Esophagus squamous epithelium (tissue), 5 donors: ENCODE measurements at places on chromosomes 2 and 18.

DNA sequence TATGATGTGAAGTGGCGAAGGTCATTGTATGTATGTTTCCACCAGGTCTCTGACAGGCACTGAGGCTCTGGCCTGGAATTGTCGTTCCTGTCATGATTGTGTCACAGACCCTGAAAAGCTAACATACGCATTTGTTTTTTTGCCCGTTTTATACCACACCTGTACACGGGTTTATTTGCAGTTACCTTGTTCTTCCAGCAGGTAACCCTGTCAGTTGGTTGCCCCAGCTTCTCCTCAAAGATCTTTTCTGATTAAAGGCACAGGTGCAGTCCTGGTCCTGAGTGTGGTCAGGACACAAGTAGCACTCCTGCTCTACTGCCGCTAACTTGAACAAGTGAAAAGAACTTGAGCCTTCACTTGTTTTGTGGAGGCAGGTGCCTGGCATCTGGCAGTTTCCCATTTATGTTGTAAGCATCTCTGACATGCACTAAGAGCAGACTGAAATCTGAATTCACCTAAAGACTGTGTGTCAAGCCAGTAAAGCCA is 19.9 kb downstream of the CD8A start:
- DNase-seq: no peak

DNA sequence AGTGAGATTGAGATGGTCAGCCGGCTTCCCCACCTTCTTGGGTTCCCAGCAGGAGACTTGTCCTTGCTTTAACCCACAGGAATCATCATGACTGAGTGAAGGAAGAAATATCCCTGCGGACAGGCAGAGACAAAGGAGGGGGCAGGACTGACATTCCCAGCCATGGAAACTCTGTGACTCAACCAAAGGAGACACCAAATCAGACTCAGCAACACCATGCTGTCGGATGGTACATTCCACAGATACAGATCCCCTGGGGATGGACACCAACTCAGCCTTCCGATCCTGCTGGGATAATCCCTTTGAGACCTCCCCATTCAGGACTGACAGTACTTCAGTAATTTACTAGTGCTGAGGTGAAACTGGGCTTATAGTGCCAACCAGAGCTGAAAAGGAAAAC is 518.3 kb downstream of the XIRP2 start:
- DNase-seq: no peak

DNA sequence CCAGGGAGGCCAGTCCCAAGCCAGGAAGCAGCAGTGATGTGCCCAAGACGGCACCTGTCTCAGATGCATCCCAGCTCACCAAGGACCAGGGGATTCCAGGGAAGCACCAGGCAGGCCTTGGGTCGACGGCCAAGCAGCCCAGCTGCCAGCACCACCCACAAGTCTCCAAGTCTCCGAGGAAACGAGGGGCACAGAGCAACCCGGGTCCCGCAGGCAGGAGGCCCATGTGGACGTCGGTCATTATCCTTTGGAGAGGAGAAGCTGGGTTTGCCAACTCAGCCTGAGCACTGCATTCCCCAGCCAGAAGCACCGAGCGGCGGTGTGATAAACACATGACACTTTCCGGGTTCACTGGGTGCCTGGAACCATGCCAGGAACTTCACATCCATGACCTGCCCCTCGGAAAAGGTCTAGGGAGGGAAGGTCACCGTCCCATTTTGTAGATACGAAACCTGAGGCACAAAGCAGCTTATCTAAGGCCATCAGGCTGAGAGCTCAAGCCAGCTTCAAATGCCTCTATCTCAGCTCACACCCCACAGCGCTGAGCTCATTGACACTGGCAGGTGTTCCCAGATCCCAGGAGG is 104.5 kb downstream of the ZNF516 start:
- DNase-seq: no peak

DNA sequence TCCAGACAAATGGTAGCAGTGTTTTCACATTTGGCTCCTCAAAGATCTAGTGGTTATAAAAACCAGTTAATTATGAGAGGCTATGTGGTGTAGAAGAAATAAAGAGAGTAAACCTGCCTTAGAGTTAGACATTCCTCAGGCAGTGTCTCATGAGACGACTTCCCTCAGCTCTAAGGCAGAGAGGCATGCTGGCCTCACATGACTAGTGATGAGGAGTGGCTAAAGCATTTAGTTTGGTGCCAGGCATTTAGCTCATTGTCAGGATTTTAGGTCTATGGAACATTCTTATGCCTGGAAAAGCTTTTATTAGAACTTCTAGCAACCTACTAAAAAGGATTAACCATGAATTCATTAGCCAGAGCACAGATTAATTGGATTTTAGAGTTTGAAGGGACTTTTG is 90.3 kb downstream of the RPRM start:
- DNase-seq: no peak

DNA sequence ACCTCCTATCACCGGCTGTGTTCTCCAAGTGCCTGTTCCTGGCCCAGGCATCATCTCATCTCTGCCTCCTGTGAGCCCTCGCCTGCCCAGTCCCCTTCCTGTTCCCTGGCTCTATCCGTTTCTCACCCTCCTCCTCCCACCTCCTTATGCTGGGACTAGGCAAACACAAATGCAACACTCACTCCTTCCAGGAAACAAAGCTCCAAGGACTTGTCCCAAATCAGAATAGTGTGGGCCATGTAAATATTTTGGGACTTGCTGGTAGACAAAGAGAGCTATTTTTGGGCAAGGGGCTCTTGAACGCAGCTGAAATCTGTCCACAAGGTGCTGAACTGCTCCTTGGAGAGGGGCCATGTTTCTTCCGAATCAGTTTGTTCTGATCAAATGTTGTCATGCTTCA is 25.3 kb downstream of the MBP start:
- no peak for DNase-seq
